Cardiac atrium fibroblast (primary cell): ENCODE measurements at places on chromosomes 12 and 14. TPM values are rescaled to one million over a fixed set of nuclear protein-coding genes. Genes with fewer than 3 reads are reported as not detected.

GLI1 gene
- total RNA-seq = not detected in 2 replicates

EXOC3L4 gene
- 1.6 TPM in 1 of 2 replicates, not detected in the other for total RNA-seq

BDKRB2 gene
- 0.18 and 0.32 TPM in 2 replicates for total RNA-seq

IGFBP6 gene
- 275 and 379 TPM in 2 replicates for total RNA-seq

IL31 gene
- total RNA-seq = not detected in 2 replicates

MYH6 gene
- total RNA-seq = not detected in 2 replicates

DEGS2 gene
- not detected in 2 replicates for total RNA-seq

C1QL4 gene
- total RNA-seq = not detected in 2 replicates

PPP1R1A gene
- not detected in 2 replicates for total RNA-seq

PIWIL1 gene
- total RNA-seq = not detected in 2 replicates

HOXC13 gene
- not detected in 2 replicates for total RNA-seq

PRB2 gene
- not detected in 2 replicates for total RNA-seq

KRT82 gene
- total RNA-seq = not detected in 2 replicates

SRRM4 gene
- total RNA-seq = not detected in 2 replicates

IGF1 gene
- not detected in 2 replicates for total RNA-seq

ZBTB39 gene
- 2.0 and 4.4 TPM in 2 replicates for total RNA-seq

ETFBKMT gene
- 0.72 and 3.2 TPM in 2 replicates for total RNA-seq

LUM gene
- 209 and 418 TPM in 2 replicates for total RNA-seq

RNASE3 gene
- not detected in 2 replicates for total RNA-seq

PSMB11 gene
- not detected in 2 replicates for total RNA-seq

IL22 gene
- total RNA-seq = not detected in 2 replicates

FGF23 gene
- total RNA-seq = not detected in 2 replicates

TECPR2 gene
- total RNA-seq = 12.6 and 21.7 TPM in 2 replicates

LHX5 gene
- not detected in 2 replicates for total RNA-seq

NELL2 gene
- total RNA-seq = not detected in 2 replicates

ANKRD33 gene
- not detected in 2 replicates for total RNA-seq
